Pulmonary artery endothelial cell (primary cell): ENCODE measurements at places on chromosomes 5 and 9. TPM values are rescaled to one million over a fixed set of nuclear protein-coding genes. Genes with fewer than 3 reads are reported as not detected.

DNA sequence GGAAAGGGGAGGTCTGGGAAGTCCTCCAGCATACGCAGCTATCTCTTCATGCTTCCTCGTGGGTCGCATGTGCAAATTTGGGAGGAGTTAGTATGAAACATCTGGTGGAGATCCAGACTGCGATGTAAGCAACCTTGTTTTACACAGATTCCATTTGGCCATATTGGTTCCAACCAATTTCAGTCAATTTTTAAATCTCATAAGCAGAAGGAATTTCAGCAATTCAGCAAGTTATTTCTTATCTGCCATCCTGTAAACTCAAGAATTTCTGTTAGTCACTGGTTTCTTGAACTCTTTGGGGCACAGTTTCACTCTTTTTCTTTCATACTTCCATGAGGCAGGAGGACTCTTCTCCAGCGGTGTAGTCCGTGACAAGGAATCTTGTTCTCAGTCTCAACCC is 130.4 kb upstream of the CLINT1 start:
- DNase-seq, result no peak

DNA sequence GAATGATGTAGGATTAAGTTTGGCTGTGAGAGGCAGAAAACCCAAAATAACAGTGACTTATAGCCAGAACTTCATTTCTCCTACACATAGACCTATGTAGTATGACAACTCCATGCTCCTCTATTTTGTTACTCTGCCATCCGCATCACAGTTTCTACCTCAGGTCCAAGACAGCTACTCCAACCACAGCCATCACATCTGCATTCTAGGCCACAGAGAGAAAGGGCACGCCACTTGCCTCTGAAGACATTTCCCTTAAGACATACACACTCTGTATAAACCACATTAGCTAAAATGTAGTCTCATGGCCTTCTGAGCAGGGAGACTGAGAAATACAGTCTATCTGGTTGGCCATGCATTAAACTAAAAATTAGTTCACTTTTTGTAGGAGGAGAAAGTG is 10.0 kb downstream of the SPINK4 start:
- no peak for DNase-seq

GRCh38 chr5:144040615-144041305 is 129.7 kb downstream of the YIPF5 start:
- DNase-seq, result no peak

- DNase-seq, result no peak
These were observed 22.9 kb upstream of the GLRX start for GRCh38 chr5:95845391-95845790.

Gene PCDHB16
- total RNA-seq, result under 0.01 and 0.13 TPM in 2 replicates
